ENCODE measurements at places on chromosomes 6 and 20.

DNA sequence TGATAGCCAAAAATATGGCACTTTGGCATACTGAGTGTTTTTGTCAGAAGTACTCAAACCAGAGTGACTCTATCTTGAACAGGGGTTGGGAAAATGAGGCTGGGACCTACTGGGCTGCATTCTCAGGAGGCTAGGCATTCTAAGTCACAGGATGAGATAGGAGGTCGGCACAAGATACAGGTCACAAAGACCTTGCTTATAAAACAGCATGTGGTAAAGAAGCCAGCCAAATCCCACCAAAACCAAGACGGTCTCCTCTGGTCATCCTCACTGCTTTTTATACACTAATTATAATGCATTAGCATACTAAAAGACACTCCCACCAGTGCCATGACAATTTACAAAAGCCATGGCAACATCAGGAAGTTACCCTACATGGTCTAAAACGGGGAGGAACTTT is 985.1 kb downstream of the HACE1 start:
- no peak for DNase-seq

DNA sequence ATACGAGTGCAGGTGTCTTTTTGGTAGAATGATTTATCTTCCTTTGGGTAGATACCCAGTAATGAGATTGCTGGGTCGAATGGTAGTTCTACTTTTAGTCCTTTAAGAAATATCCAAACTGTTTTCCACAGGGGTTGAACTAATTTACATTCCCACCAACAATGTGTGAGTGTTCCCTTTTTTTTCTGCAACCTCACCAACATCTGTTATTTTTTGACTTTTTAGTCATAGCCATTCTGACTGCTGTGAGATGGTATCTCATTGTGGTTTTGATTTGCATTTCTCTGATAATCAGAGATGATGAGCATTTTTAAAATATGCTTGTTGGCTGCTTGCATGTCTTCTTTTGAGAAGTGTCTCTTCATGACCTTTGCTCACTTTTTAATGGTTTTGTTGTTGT is 1.9 kb upstream of the ZNF831 start:
- no peak for DNase-seq

DNA sequence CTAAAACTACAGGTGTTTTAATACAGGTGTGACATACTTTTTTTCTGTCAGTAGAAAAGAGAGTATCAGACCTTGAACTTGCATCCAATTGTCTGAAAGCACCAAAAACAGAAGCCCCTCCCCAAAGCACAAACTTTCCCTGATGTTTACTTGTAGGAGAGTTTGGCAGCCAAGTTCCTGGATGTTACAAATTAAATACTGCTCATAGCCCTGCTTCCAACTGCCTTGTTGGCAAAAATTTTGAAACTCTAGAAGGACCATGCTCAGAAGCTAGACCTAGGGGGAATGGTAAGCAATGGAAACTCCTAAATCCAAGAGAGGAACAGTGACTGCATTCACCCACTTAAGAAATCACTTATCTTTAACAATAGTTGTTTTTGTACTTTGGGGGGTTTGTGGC is 17.0 kb upstream of the ARG1 start:
- no peak for DNase-seq

- DNase-seq, result no peak
These were observed 21.3 kb upstream of the TBX18 start for GRCh38 chr6:84785671-84786070.

GRCh38 chr20:1537731-1538058 is 19.8 kb downstream of the SIRPD start:
- DNase-seq, result no peak

DNA sequence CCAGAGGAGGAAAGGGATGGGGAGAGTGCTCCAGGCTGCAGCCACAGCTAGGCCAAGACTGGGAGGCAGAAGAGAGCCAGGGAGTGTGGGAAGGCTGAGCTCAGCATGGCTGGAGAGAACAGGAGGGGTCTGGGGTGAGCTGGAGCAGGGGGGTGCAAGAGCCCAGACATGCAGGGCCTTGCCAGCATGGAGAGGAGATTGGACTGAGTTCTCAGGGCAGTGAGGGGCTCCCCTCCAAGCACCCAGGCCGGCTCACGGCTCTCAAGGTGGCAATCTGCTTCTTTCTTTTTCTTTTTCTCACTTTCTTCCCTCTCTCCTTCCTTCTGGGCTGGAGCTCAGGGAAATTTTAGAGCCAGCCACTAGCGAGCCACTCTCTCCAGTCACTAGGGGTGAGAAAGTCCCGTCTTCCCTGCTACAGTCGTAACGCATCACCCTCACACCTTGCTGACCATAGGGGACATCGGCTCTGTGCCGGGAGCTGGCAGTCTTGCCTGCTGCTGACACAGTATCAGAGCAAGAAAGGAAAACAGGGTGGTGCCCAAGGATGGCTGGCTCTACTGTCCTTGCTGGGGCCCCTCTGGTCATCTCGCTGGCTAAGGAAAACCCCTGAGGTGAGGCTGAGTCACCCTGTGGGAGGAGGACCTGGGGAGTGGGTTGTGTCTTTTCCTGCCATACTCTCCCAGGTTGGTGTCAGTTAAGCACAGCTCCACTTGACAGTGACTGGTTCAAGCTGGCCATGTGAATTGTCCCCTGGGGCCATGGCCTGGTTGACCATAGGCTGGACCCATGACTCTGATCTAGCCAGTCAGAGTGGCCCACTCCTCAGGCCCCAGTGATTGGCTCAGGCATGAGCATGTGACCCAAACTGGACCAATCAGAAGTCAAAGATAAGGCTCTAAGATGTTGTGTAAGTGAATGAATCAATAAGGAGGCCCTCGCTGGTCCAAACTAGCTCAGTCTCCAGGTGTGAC is 135.1 kb upstream of the PMEPA1 start:
- no peak for DNase-seq

DNA sequence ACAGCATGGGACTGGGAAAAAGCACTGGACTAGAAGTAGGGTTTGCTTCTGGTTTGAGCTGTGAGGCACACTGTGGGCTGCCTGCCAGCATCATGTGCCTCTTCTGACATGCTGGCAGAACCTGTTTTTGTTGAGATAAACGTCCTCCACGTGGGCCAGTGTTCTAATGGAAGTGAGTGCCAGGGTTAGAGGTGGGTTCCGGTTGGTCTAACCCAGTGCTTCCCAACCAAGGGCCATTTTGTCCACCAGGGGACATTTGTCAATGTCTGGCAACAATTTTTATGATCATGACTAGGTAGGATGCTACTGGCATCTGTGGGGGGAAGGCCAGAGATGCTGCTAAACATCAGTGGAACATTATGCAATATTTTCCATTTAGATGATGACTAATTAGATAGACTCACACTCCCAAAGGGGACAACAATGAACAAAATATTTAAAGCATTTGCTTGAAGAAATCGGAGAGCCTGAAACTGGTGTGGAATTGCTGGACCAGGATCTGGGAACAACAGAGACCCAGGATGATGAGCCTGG is 7.8 kb upstream of the APMAP start:
- DNase-seq, result no peak

DNA sequence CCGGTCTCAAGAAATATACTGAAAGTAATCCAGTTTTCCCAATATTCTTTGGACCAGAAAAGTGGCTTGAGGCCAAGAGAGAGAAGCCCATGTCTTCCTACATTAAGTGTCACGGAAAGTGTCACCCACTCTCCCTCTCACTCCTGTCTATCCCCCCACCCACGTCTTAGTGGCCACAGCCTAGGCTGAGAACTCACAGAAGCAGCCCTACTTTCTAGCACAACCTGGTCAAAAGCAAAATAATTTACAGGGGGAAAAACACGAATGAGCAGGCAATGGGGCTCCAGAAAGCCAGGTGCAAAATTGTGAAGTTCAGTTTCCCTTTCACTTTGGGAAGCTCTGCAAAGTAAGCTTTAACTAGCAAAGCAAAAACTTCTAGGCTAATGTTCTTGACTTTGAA is 118.0 kb downstream of the OPRM1 start:
- DNase-seq, result no peak

DNA sequence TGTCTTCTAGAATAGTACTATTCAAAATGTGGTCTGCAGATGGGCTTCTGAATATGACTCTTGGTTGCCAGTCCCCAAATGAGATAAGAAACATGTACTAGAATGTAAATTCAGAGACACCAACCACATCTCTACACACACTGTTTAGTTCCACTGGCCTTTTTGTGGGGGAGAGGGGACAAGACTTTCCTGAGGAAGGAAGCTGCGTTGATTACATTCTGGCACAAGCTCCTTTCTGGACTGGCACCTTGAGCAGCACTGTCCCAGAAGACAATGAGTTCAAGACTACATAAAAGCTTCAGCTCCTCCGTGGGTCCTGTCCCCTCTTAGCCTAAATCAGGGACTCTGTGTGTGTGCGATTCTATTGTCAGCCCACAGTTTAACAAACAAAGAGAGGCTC is 6.9 kb upstream of the IYD start:
- DNase-seq, result no peak

GRCh38 chr6:149327638-149328037 is 10.1 kb downstream of the TAB2 start:
- DNase-seq, result no peak

GRCh38 chr6:118574051-118574865 is 26.2 kb downstream of the PLN start:
- no peak for DNase-seq

- no peak for DNase-seq
These were observed 1.9 kb downstream of the CST7 start for GRCh38 chr20:24950836-24951525.

- DNase-seq, result no peak
These were observed 426.1 kb downstream of the RFPL4B start for GRCh38 chr6:112773187-112773586.

DNA sequence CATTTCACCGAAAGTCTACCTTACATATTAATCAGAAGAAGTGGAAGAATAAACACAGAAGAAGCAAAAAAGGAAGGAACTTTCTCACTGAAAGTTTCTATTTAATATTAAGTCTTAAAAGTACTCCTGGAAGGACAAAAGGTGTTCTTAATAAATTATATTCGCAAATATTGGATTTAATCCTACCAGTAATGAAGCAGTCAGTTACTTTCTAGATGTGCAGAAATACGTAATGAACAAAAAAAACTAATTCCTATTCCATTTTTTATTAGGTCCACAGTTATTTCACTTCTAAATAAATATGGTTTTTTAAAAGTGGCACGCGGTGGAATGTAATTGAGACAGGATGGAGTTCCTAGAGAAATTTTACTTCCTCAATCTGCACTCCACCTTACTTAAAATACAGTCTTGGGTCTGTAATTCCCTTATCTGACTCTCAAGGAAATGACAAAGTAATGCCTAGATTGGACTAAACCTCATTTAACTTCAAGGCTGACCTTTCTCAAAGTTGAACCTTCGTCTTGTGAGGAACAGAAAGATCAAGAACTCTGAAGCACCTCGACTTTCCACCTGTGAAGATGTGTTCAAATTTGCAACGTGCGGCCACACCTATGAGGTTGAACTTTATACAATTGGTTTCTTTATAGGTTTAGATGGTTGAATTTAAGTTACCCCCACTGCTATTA is 1.1 kb upstream of the TRAM2 start:
- DNase-seq, result no peak

- no peak for DNase-seq
These were observed 17.7 kb upstream of the NNAT start for GRCh38 chr20:37503256-37503927.

DNA sequence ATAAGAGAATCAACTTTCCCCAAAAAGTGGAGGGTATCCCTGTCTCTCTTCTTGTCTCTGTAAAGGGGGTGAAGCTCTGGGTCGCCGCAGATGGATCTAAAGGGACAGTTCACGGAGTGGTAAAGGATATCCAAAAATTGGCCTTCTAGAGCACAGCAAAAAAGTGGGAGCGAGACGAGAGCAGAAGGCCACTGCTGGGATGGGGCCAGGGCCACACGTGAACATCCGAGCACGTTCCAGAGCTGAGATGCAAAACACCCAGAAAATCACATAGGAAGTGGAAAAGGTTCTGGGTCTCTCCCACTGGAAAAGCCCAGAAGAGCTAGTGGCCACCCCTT is 837 bp downstream of the TRAM2 start:
- no peak for DNase-seq

- no peak for DNase-seq
These were observed 237.7 kb upstream of the AGPAT4 start for GRCh38 chr6:161511447-161512095.

DNA sequence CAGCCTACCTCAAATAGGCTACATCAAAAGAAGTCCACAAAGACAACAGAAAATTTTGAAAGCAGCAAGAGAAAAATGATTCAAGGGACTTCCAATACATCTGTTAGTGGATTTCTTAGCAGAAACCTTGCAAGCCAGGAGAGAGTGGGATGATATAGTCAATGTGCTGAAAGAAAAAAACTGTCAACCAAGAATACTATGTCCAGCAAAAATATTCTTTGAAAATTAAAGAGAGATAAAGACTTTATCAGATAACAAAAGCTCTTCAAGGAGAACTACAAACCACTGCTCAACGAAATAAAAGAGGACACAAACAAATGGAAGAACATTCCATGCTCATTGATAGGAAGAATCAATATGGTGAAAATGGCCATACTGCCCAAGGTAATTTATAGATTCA is 34.0 kb downstream of the MCHR2 start:
- no peak for DNase-seq

- DNase-seq, result no peak
These were observed 2.8 kb upstream of the ZNF292 start for GRCh38 chr6:87152526-87152955.

DNA sequence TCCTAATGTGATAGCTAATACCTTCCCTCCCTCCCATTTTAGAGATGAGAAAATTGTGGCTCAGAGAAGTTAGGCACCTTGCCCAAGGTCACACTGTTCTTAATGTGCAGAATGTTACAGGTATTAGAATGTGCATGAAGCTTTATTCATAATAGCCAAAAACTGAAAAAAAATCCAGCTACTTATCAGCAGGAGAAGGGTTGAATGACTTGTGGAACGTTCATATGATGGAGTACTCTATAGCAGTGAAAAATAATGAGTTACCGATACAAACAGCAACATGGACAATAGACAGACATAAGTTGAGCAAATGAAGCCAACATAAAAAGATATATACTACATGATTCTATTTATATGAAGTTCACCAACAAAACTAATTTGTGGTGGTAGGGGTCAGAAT is 37.7 kb upstream of the ZFAND3 start:
- DNase-seq, result no peak

GRCh38 chr20:8616792-8617191 is 452.1 kb upstream of the PLCB4 start:
- no peak for DNase-seq

- no peak for DNase-seq
These were observed 49.1 kb downstream of the KCNB1 start for GRCh38 chr20:49433333-49433732.

DNA sequence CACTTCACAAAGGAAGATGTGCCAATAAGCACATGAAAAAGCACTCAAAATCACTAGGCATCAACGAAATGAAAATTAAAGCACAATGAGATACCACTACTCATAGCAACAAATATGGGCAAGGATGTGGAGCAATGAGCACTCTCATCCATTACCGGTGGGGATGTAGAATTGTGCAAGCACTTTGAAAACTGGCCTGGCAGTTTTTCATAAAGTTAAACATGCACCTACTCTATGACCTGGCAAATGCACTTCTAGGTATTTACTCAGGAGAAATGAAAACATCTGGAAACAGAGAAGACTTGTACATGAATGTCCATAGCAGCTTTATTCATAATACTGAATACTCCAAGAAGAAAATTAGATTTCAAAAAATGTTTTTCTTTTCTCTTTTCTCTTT is 34.1 kb upstream of the TMEM14A start:
- DNase-seq, result no peak
